ENCODE measurements at places on chromosomes 13 and 19.
A peak's percentile ranks its signal among the peaks of the same experiment; 100 is the strongest.

GRCh38 chr19:2221918-2222317, 14.2 kb downstream of the PLEKHJ1 start:
- no peak for DNase-seq

DNA sequence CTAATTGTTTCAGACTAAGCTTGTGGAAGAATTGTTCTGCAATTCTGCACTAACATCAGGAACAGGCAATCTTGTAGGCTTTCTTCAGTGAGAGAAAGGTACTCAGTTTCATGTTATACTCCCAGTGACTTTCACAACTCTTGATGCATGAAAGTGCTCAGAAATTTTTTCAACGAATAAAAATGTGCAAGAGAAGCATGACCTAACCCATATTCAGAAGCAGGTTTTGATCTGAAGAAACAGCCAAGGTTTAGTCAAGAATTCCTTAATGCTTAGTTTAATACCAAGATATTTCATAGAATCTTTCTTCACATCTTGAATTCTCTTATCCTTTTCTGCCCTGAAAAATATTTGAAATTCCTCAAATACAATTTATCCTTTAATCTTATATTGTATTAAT, 197.2 kb upstream of the CSNK1A1L start:
- DNase-seq, result no peak

DNA sequence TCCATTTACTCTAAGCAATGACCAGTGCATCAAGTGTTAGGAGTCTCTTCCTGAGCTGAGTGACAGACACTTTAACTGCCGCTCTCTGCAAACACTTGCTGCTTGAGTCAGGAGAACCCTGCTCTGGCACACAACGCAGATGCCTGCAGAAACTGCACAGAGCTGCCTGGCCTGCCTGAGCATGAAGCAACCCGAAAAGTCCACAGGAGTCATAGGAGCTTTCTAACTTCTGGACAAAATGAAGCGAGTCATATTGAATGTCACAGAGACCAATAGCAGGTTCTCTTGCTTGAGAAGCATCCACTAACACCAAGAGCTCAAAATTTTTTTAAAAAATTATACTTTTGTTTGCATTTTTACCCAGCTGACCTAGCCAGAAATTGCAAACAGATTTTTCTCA, 232.4 kb downstream of the LHFPL6 start:
- no peak for DNase-seq

DNA sequence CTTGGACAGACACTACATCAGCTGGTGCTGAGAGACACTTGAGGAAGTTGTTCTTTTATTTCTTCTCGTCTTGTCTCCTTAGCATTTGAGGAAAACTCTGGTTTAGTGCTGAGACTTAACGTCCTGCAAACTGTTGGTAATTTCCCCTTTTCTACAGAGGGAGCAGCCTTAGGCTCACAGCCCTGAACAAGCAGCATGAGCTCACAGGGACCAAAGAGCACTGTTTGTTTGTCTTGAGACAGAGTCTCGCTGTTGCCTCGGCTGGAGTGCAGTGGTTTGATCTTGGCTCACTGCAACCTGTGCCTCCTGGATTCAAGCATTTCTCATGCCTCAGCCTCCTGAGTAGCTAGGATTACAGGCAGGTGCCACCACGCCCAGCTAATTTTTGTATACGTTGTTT, 5.5 kb downstream of the ZNF805 start:
- no peak for DNase-seq

- peak; percentile 8 for DNase-seq
These were observed 28.8 kb upstream of the TUBGCP3 start for GRCh38 chr13:112616586-112617362.

- DNase-seq, result no peak
These were observed 1004.1 kb upstream of the PCDH9 start for GRCh38 chr13:68234274-68234673.

DNA sequence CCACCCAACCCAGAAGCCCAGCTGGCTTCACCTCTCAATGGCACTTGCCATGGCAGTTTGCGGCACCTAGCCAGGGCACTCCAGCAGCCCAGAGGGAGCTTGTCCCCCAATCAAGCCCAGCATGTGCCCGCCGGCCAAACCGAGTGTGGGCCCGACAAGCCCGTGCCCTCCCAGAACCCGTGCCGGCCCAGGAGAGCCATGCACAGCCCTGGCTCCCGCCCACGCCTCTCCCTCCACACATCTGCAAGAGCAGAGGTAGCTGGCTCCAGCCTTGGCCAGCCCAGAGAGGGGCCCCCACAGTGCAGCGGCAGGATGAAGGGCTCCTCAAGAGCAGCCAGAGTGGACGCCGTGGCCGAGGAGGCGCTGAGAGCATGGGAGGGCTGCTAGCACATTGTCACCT, 2278.0 kb upstream of the PCDH20 start:
- no peak for DNase-seq

DNA sequence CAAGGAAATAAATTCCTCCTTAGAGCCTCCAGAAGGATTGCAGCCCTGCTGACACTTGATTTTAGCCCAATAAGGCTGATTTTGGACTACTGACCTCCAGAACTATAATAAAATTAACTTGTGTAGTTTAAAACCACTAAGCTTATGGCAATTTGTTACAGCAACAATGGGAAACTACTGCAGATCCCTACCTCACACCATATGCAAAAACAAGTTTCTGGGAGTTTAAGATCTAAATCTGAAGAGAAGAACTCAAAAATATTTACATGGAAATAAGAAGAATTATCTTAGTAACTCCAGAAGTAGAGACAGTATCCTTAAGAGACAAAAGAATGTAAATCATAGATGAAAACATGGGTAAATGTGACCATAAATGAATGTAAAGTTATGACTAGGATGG, 5.9 kb downstream of the ZNF575 start:
- DNase-seq, result no peak

Measured in activated CD4-positive, alpha-beta T cell treated with anti-CD3 and anti-CD28 coated beads, Interleukin-2, amount 50 U/mL, for 24 hours (primary cell).